Substantia nigra (tissue), 51 donors: ENCODE measurements at places on chromosomes 1 and 21.

GRCh38 chr1:15968172-15968571, 7.7 kb downstream of the ZBTB17 start:
- no peak for DNase-seq

DNA sequence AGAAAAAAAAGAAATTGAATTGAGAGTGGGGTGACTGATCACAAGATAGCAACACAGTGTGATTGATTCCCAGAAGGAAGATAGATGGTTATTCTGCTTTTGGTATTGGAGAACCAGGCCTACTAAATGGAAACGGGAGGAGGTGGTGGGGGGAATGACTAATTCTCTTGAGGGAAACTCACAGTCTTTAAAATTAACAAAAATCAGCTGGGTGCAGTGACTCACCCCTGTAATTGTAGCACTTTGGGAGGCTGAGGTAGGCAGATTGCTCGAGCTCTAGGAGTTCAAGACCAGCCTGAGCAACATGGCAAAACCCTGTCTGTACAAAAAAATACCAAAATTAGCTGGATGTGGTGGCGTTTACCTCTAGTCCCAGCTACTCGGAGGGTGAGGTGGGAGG, 134.6 kb upstream of the PDE4B start:
- DNase-seq: no peak

DNA sequence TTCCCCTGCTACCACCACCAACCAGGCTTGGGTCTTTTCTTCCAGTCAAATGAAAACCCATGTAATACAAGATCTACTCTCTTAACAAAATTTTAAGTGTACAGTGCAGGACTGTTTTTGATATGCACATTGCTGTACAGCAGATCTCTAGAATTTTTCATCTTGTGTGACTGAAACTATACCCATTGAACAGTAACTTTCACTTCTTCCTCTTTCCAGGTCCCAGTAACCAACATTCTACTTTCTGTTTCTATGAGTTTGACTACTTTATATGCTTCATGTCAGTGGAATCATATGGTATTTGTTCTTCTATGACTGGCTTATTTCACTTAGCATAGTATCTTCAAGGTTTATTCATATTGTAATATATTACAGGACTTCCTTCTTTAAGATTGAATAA, 45.3 kb upstream of the PLPPR4 start:
- DNase-seq: no peak

- no peak for DNase-seq
These were observed 28.4 kb upstream of the NLRP3 start for GRCh38 chr1:247387565-247387964.

GRCh38 chr1:4010814-4011605, 110.9 kb upstream of the C1orf174 start:
- DNase-seq: no peak

DNA sequence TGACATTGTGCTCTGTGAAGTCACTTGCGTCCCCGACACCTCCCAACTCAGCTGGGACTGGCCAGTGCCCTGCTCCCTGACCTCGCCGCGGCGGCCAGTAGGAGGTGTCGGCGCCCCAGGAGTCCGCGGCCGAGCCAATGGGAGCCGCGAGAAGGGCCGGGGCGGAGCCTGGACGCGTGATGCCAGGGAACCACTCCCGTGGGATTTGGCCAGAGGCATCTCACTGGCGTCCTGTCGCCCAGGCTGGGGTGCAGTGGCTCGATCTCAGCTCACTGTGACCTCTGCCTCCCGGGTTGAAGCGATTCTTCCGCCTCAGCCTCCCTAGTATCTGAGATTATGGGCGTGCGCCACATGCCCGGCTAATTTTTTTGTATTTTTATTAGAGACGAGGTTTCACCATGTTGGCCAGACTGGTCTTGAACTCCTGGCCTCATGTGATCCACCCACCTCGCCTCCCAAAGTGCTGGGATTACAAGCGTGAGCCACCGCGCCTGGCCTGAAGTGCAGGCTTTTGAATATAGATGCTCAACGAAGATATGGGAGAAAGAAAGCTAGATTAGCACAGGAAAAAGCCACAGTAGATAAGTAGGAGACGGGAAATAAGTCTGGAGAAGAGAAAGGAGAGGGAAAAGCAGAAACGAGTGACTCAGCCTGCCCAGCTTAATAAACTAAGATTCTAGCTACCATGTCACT, 38.0 kb downstream of the ZBTB8OS start:
- DNase-seq: peak; percentile 91

DNA sequence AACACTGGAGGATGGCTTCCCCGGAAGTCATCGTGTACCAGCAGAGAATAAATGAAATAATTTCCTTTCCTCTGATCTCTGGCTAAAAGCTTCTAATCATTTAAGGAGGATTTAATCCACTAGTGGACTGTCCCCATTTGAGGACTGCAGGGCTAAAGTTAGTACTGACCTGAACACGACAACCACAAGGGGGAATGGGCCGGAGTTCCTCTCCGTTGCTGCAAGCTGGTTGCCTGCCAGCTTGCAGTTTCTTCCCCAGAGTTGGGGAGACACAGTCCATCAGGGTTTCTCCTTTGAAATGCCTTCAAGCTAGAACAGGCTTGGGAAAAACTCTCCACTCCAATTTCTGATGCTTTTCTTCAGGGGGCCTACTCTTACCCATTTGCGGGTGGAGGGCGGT, 35.5 kb upstream of the NPL start:
- DNase-seq: no peak

DNA sequence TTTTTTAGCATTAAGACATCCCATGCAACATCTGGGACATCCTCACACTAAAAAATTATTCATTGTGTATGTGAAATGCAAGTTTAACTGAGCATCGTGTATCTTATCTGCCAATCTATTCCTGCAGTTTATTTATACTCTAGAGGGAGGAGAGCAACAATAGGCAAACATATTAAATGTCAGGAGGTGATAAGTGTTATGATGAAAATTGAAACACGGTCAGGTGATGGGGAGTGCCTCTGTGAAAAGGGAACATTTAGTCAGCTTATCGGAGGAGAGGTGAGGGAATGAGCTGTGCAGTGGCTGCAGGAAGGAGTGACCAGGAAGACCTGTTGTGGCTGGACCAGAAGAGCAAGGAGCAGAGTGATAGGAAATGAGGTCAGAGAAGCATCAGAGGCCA, 775 bp upstream of the EFCAB14 start:
- no peak for DNase-seq

- DNase-seq: no peak
These were observed 42.4 kb upstream of the HP1BP3 start for GRCh38 chr1:20829531-20829930.

- no peak for DNase-seq
These were observed 8.1 kb upstream of the PSRC1 start for GRCh38 chr1:109290998-109291397.

GRCh38 chr1:154753426-154753825, 116.7 kb downstream of the KCNN3 start:
- DNase-seq: no peak

DNA sequence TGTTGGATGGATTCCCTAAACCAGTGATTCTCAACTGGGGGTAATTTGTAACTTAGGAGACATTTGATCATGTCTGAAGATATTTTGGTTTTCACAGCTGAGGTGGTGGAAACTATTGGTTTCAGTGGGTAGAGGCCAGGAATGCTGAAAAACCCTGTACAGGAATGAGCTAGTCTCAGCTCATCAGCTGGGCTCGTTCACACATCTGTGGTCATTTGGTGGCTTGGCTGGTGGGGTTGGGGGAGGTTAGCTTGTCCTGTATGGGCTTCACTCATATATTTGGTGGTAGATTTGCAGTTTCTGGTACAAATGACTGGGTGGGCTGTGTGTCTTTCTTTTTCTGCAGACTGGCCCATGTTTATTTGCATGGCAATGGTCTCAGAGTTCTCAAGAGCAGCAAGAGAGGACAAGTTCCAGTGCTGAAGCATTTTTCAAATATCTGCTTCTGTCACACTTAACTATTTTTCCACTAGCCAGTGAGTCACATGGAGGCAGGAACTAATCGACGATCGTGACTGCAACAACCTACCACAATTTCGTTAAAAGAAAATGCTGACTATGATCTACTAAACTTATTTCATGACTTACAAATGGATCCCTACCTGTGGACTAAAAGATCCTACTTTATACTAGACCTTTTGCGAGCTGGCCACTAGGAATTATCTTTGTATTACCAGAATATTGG, 321.7 kb upstream of the PLXNA2 start:
- no peak for DNase-seq

- DNase-seq: no peak
These were observed 96.6 kb upstream of the ERRFI1 start for GRCh38 chr1:8122477-8123407.

- no peak for DNase-seq
These were observed 9.5 kb upstream of the PDIK1L start for GRCh38 chr1:26102119-26102518.

- DNase-seq: no peak
These were observed 20.8 kb upstream of the LRRC3 start for GRCh38 chr21:44434568-44434925.

- DNase-seq: no peak
These were observed 1.3 kb upstream of the MTARC1 start for GRCh38 chr1:220785166-220786056.

DNA sequence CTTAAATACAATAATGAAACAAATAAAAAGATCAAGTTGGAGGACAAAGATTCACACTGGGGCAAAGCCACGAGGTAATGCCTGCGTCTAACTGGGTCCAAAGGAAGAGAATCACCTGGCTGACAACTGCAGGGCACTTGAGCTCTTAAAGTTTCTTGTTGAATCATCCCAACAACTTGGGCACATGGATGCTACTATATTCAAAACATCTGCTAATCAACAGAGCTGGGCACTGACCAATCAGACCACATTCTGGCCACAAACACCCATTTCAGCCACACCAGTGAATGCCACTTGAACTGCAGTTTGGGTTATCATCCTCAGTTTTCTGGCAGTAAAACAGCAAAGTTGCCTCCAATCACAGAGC, 51.0 kb downstream of the ABCA4 start:
- no peak for DNase-seq

- no peak for DNase-seq
These were observed 56.1 kb downstream of the NPHP4 start for GRCh38 chr1:5936126-5936525.

DNA sequence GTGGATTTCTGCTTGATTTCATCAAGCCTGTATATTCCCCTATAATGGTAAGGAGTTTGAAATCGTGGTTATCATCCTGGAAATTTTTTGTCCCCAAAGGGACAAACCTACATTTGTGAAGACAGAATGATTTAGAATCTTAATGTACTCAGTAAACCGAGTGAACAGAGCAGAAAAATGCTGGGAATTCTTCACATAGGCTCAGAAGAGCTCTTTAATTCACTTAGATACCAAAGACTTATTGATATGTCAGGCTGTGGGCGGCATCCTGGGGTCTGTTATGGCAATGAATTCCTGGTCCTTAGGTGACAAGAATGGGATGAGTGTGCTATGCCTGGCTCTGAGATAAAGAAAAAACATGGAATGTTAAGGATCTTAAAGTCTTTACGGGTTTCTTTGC, 74.9 kb downstream of the ROR1 start:
- DNase-seq: no peak

DNA sequence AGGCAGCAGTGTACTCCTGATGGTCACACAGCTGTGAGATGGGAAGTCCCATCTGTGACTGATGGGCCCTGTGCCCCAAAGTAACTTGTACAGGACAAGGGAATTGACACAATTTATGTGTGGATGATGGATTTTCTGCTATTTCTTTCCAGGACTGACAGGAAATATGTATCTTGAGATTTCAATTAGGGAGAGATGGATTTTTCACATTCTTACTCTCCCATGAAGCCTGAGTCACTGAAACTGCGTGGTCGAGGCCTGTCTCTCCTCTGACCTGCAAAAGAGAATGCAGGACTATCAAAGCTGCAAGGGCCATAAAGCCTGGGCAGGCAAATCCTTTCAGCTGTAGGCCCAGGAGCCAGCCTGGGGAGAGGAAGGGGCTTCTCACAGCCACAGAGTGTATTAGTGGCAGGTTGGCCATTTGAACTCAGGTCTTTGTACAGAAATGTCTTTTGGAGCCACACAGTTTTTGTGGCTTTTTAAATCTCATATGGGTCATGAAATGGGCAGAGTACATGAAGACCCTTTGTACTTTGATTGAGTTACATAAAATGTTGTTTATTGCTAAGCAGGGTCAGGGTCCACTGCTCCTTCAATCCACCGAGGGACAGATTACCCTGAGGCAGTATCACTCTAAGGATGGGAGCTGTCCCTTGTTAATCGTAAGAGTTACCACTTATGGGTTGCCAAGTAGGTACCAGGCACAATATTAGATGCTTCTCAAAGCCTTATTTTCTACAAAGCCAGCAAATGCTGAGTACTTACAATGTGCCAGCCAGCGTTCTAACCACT, 14.8 kb downstream of the ALX3 start:
- DNase-seq: no peak

- no peak for DNase-seq
These were observed 33.7 kb upstream of the PLA2G2C start for GRCh38 chr1:20220036-20220435.

GRCh38 chr1:155941845-155942531, 550 bp downstream of the RXFP4 start:
- no peak for DNase-seq

DNA sequence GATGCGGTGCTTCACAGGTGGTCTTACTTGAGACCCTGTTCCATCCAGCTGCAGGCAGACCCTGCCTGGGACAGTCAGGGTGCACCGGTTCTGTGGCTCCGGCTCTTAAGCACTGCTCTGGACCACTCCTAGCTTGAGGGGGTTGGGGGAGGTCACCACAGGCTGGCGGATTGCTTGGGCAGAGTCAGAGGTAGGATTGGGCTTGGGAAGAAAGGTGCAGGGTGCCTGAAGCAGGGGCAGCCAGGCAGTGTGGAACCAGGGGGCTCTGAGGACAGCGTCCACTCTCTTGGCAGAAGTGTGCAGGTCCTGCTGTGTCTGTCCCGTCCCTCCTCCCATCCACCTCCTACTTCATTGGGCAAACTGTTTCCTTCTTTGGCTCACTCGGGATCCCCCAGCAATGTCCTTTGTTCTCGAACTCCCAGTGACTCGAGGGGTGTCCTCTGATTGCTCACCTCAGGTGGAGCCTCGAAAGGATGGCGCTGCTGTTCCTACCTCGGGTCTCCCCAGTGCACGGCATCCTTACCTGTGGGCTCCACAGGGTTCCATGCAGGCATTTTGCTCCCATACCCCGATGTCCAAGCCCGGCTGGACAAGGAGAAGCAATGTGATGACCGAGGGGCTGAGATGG, 1.7 kb downstream of the PDXK start:
- no peak for DNase-seq

- DNase-seq: peak; percentile 45
These were observed 546 bp downstream of the POU2F1 start for GRCh38 chr1:167221126-167221737.

- peak; percentile 23 for DNase-seq
These were observed 115.7 kb downstream of the SLC30A10 start for GRCh38 chr1:219812491-219813203.

- no peak for DNase-seq
These were observed 66.0 kb downstream of the XCL2 start for GRCh38 chr1:168477792-168478191.
